Neural progenitor cell (in vitro differentiated cells): ENCODE measurements at places on chromosomes 2 and 18.
A peak's percentile ranks its signal among the peaks of the same experiment; 100 is the strongest.

GRCh38 chr2:230422149-230422548 lies 6.1 kb downstream of the SP100 start:
- no peak overlapping the region for H3K27ac ChIP-seq
- no peaks in the 10 kb centered on the region for H3K36me3 ChIP-seq
- DNase-seq: no peak
- no peaks in the 10 kb centered on the region for H3K4me1 ChIP-seq
- no peaks in the 10 kb centered on the region for H3K27me3 ChIP-seq
- no peak overlapping the region for H3K4me3 ChIP-seq

DNA sequence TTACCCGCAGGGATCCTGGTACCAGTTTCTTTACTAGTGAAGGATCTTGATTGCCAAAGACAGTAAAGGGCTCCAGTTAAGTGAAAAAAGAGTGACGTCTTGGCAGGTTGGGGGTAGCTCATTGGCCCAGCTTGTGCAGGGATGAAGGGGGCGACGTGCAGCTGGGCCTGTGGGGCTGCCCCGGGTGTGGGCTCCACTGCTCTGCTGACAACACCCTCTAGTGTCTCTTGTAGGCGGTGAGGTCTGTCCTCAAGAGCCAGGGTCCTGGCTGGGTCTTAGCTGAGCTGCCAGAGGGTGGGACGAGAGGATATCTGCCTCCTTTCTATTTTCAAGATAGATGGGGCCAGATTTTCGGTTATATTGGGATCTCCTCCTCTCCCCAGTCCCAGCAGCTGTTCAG lies 6.1 kb downstream of the ARHGEF4 start:
- no peaks in the 10 kb centered on the region for H3K36me3 ChIP-seq
- peaks cover 8% of the 10 kb centered on the region for H3K4me1 ChIP-seq
- peak; percentile 57 for DNase-seq
- no peak overlapping the region for H3K27ac ChIP-seq
- peaks cover 14% of the 10 kb centered on the region for H3K27me3 ChIP-seq

DNA sequence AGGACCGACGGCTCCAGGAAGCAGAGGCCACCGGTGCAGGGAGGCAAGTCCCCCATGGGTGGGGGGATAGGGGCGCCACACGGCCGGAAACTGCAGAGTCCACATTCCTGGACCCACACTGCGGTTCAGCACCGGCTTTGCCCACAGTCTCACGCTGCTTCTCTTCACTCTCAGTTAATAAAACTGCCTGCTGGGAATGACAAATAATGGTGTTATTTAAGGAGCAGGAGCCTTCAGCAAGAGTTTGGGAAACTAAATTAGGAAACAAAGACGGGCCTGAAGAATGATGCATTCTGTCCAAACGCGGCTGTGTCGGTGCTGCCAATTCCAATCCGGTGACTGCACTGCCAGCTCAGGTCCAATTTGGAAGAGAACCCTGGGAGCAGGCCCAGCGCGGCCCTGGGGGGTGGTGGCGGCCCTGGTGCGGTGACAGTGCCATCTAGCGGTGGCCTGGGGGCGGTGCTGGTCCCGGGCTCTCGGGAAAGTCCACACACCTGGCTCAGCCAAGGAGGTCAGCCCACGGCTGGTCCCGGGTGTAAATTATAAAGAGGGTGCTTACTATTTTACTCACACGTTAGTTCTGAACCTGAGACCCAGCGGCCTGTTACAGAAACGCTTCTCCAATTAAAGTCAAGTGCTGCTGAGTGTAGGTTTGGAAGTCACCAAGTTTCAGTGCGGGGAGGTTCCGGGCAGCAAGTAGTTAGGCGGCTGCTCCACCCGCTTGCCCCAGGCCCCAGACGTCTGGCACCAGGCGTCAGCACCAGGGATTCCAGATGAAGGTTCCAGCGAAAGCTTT lies 73.1 kb upstream of the PXDN start:
- DNase-seq: peak; percentile 70
- peaks cover 3% of the 10 kb centered on the region for H3K4me1 ChIP-seq
- no peaks in the 10 kb centered on the region for H3K36me3 ChIP-seq
- no peaks in the 10 kb centered on the region for H3K27me3 ChIP-seq
- no peak overlapping the region for H3K4me3 ChIP-seq

GRCh38 chr2:218500501-218501060 lies 67.6 kb downstream of the USP37 start:
- no peak overlapping the region for H3K4me3 ChIP-seq
- H3K27ac ChIP-seq: no peak overlapping the region
- H3K27me3 ChIP-seq: no peaks in the 10 kb centered on the region
- H3K4me1 ChIP-seq: no peaks in the 10 kb centered on the region
- DNase-seq: no peak

GRCh38 chr2:59034106-59034505 lies 793.0 kb upstream of the FANCL start:
- no peaks in the 10 kb centered on the region for H3K36me3 ChIP-seq
- no peak overlapping the region for H3K4me3 ChIP-seq

GRCh38 chr2:16250886-16251285 lies 310.5 kb downstream of the MYCN start:
- no peak for DNase-seq
- H3K36me3 ChIP-seq: no peaks in the 10 kb centered on the region
- H3K27ac ChIP-seq: no peak overlapping the region
- H3K27me3 ChIP-seq: peaks cover 8% of the 10 kb centered on the region
- H3K4me3 ChIP-seq: no peak overlapping the region
- H3K4me1 ChIP-seq: peaks cover 22% of the 10 kb centered on the region

- no peak overlapping the region for H3K27ac ChIP-seq
- H3K4me1 ChIP-seq: no peaks in the 10 kb centered on the region
- no peak for DNase-seq
- H3K36me3 ChIP-seq: no peaks in the 10 kb centered on the region
- H3K4me3 ChIP-seq: no peak overlapping the region
These were observed 97.3 kb downstream of the CD8B2 start for GRCh38 chr2:106584304-106584954.

DNA sequence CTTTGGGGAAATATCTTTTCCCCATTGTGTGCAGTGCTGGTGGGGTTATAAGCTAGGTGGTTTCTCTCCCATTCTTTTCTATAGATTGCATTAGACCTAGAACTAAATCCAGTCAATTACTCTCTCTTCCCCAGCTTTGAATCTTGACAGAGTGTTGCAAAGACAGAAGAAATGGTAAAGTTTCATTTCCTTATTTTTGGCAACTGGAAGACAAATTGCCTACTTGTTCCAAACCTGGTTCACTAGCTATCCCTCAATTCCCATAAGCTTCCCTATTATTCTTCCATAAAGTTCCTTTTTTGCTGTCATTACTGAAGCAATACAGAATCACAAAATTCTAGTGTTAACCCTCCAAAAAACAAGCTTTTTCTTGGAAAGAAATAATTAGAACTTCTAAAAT lies 94.0 kb upstream of the ITGA4 start:
- DNase-seq: no peak
- H3K27ac ChIP-seq: no peak overlapping the region
- H3K4me1 ChIP-seq: no peaks in the 10 kb centered on the region
- H3K4me3 ChIP-seq: no peak overlapping the region
- H3K36me3 ChIP-seq: no peaks in the 10 kb centered on the region
